Body of pancreas (tissue), 4 donors: ENCODE measurements at places on chromosomes 4 and X.

DNA sequence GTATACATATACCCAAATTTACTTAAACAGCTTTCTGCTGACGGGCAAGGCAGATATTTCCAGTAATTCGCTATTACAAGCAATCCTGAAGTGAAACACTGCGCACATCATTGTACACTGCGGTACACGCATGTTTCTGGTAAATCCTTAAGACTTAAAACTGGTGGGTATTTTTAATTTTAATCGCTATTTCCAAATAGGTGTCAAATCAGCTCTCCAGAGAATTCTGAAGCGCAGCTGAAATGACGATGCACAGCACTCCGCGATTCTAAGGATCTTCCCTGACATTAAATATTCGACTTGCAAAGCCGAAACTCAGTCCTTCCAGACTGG is 361 bp downstream of the TMEM128 start:
- no peak for DNase-seq

GRCh38 chrX:130772105-130772775 is 130.8 kb downstream of the ENOX2 start:
- DNase-seq: no peak

- DNase-seq: no peak
Measured at GRCh38 chrX:72609313-72609712, 36.7 kb upstream of the HDAC8 start.

- DNase-seq: no peak
Measured at GRCh38 chr4:38125816-38126215, 165.6 kb downstream of the PTTG2 start.

DNA sequence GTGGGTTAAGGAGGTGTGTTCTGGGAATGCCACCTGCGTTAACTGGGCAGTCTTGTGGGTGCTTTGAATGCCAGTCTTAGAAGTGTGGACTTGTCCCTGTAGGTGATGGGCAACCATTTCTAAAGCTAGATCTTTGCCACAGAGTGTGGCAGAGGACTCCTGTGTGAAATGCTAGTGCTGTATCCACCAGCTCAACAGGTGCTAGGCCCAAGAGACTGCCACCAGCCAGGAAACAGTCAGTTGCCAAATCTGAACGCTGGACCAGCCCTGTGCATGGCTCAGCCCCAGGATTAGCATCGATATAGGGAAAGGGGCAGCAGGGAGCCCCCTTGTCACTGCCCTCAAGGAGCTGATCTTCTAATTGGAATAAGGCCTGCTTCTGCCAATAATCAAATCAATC is 35.3 kb downstream of the STARD8 start:
- no peak for DNase-seq

GRCh38 chrX:153412746-153413720 is 1.8 kb downstream of the ZFP92 start:
- DNase-seq: no peak

GRCh38 chrX:146278381-146278780 is 460.8 kb downstream of the SLITRK2 start:
- no peak for DNase-seq

DNA sequence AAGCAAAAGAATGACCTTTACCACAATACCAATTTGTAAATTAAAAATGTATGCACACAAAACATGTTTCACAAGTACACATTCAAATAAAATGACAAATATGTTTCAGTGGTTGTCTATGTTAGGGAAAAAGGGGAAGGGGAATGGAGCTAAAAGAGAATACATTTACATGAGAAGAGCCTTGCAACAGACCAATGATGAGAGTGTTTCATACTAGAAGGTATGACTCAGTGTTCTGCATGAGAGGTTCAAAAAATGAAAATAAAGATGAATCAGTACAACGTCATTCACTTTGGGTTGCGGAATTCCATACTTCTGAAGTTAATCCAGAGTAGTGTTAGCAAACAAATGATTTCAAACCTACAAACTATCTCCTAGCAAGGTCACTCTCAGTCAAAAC is 51.7 kb downstream of the RPGR start:
- no peak for DNase-seq

- DNase-seq: peak; percentile 82
Measured at GRCh38 chr4:111641813-111642579, 503.3 kb upstream of the FAM241A start.
